ENCODE measurements at places on chromosomes 12 and 14.

DNA sequence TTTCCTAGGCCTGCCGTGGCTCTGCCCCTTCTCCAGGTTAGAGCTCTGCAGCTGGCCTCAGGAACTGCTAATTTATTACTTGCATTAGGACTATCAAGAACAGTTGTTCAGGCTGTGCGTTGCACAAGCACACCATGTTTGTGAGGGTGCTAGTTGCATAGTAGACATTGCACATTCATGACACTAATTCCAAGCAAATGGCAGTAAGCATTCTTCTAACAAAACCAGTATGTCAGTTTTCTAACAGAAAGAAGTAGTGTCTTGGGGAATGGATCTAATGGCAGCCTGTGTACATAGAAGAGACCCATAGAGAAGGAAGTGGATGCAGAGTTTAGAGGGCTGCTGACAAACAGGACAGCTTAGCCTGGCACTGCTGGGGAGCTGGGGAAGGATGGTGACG, 53.9 kb downstream of the ERH start:
- DNase-seq: no peak

GRCh38 chr12:131448254-131448795, 262.6 kb upstream of the SFSWAP start:
- no peak for DNase-seq

- peak; percentile 92 for DNase-seq
Observed at GRCh38 chr12:123659996-123660727, 10.8 kb upstream of the TCTN2 start.

DNA sequence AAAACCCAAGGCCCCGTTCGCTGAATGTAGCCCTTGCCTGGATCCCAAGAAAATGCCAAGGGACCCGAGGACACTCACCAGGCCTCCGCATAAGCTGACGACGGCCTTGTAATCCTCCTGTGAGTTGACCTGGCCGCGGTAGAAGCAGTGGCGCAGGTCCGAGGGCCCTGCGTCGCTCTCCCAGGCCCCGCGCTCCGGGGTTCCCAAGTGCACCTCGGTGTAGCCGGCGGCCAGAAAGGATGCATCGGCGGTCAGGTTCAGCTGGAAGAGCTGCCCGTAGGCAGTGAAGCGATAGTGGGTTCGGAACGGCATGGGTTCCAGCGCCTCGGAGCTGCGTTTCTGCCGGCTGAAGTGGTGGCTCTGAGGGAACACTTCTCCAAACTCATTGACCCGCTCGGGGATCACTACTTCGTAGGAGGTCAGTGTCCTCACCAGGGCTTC, 1.2 kb downstream of the ADAMTS20 start:
- DNase-seq: no peak

GRCh38 chr14:102040153-102040552, 46.7 kb downstream of the HSP90AA1 start:
- no peak for DNase-seq

DNA sequence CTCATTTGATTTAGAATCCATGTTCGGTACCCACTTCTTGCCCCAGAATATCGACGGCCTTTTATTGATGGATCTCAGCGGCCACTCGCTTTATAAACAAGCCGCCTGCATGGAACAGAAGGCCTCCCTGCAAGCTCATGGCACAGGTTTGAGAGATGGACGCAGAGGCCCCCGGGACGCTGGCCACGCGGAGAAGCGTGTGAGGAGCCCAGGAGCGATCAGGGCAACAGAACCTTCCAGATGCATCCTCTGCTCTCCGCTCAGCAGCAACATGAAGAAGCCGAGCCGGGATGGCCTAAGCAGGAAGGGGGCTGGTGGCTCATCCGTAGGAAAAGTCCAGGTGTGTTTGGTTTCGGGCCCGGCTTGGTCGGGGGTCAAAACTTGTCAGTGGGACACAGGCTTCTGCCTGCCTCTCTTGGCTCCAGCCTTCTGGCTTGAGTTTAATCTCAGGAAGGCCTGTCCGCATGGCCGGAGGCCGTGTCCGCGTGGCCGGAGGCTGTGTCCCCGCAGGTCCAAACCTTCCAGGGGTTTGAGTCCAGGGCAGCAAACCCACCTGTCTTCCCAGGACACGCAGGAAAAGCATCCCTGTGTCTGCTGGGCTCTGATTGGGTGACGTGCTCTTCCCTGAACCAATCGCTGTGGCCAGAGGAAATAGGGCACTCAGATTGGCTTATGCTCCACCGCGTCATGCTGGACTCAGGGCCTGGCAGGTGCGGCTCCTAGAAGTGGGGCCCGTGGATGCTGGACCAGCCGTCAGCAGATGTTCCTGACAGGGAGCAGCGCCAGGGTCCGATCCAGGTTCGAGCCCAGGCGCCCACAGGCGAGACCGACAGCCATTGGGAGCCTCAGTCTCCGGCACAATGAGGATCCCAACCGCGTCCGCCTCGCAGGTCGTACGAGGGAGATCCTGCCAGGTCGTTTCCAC, 65.0 kb downstream of the GALNT9 start:
- no peak for DNase-seq

DNA sequence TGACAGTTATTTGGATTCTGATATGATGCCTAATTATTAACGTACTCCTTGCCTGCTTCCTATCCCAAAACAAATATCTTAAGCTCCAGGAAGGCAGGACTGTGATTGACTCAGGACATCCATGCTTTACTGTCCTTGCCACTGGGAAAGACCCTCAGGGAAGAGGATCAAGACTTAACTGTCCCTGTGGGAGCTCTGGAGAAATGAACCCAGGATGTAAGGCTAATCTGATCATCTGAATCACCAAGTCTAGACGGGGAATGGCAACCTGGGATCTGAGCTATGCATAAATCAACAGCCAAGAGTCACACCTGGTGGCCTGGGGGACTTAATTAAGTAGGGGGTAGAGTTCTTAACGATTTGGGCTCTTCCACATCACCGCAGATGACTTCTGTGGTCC, 153.2 kb upstream of the BCL2L14 start:
- DNase-seq: no peak

DNA sequence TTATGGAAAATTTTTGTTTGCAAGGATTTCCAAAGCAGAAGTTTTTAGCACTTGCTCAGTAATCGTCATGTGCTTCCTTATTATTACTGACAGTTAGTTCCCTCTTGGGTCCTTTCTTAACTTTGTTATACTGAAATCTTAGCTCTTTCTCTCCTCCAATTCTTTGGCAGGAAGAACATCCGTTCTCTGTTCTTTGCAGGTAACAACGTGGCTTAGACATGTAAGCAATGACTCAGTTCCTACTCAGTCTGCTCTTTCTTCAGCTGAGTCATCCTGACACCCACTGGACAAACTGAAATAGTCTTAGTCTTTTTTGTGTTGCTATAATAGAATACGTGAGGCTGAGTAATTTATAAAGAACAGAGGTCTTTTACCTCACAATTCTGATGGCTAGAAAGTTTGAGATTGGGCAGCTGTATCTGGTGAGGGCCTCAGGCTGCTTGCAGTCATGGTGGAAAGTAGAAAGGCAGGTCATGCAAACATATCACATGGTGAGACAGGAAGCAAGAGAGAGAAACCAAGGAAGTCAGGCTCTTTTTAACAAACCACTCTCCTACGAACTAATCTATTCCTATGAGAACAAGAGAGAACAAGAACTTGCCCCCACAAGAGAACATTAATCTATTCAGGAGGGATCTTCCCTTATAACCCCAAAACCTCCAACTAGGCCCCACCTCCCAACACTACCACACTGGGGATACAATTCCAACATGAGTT, 49.2 kb downstream of the TESPA1 start:
- DNase-seq: peak; percentile 75

- DNase-seq: peak; percentile 14
Observed at GRCh38 chr12:22657538-22657937, 32.6 kb downstream of the ETNK1 start.

All from suppressor macrophage treated with lipopolysaccharide for 4 hours (primary cell).